Stimulated activated naive CD4-positive, alpha-beta T cell treated with Interleukin-2 at 50 U/mL for 16 hours (primary cell): ENCODE measurements at places on chromosomes 12 and 14.

DNA sequence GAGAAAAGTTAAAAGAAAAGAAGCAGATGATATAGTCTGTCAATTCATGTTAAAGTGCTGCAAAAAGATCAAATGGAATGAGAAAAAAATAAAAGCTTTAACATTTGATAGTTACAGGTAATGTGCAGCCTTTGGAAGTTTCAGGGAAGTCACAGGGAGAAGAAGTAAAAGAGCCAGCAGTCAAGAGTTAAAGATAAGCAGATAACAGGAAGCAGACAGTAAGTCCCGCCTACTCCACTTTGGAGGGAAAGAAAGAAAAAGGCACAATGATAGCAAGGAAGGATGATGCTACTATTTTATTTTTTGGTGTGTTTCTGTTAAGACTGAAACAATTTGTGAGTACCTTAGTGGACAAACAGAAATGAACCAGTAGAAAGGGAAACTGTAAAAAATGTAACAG is 111.1 kb upstream of the KRR1 start:
- no peak for DNase-seq

DNA sequence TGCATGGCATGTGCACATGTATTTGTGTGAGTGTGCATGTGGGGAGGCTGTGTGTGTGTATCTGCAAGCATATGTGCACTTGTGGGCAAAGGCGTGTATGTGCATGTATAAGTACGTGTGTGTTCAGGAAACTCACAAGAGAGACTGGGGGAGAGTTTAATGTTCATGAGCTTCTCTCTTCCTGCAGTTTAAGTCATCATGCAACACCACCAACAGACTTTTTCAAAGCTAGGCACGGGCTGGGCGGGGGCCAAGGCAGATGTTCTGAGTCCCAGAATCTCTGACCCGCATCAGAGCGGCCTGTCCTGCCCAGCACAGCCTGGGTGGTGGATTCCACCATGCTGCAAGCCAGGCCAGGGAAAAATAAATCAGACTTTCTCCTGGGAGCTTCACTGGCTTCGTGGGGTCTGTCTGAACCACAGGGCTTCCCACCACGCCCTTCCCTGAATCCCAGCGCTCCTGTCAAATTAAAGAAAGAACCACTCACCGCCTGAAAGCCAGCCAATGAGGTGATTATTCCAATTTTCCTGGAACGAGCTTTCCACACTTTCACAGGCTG is 75.7 kb downstream of the PITPNM2 start:
- no peak for DNase-seq

- DNase-seq = no peak
Observed at GRCh38 chr12:129245769-129246168, 392.5 kb downstream of the GLT1D1 start.

DNA sequence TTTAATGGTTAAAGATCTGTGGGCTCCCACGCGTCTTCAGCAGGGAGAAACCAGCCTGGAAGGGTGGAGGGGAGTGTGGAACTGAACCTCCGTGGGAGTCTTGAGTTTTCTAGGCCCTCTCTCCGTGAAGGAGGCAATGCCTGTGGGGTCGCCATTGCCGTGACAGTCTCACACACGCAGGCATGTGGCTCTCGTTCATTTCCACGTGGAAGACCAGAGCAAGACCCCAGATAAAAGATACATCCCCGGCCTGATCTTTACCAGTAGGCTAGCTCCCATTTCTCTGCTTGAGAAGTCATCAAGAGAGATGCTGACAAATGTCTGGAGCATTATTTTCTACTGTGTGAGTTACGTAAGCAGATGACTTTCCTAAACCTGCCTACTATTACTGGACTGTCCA is 491.7 kb upstream of the LMO3 start:
- no peak for DNase-seq

DNA sequence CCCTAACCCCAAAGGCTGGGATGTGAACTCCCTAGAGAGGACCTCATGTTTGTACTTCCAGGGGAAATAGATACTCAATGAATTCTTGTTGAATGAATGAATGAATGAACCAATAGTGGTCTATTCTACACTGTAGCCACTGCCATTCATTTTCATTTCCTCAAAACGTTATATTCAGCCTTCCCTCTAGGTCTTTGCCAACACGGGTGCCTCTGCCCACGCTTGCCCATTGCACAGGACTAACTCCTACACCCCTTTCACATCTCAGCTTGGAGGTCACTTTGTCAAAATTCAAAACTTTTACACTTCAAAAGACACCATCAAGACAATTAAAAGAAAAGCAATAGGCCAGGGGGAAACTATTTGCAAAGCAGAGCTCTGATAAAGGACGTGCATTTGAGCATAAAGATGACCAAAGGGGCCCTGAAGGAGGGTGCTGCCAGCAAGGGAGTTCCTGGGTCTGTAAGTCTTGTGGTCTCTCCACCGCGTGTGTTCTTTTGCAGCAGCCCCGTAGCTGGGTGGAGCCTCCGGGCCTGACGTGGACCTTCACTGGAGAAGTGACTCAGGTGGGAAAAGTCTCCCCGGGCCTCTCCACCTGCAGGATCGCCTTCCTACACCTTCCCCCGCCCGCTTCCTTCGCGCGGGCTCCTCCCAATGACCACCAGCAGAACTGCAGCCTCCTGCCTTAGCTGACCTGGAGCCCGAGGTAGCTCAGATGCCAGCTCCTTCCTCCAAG is 31.5 kb downstream of the TMEM63C start:
- no peak for DNase-seq

DNA sequence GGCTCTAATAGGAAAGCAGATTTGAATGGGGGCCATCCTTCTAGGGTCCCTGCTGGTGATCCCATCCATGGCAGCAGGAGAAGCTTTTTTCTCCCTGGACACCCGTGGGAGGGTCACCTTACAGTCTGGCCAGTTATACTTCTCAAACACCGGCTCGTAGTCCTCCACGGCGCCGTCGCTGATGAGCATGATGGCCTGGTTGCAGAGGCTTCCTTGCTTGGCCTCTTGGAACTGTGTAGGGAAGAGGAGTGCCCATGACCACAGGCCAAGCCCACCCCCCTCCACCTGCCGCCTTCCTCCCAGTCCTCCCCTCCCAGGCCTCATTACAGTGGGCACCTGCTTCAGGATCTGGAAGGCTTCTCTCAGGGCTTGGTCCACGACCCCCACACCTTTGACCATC is 33.8 kb downstream of the CACNA2D4 start:
- no peak for DNase-seq

- no peak for DNase-seq
Observed at GRCh38 chr12:59827767-59828166, 231.9 kb downstream of the SLC16A7 start.

- DNase-seq = no peak
Observed at GRCh38 chr12:120457133-120457532, 10.9 kb downstream of the GATC start.

DNA sequence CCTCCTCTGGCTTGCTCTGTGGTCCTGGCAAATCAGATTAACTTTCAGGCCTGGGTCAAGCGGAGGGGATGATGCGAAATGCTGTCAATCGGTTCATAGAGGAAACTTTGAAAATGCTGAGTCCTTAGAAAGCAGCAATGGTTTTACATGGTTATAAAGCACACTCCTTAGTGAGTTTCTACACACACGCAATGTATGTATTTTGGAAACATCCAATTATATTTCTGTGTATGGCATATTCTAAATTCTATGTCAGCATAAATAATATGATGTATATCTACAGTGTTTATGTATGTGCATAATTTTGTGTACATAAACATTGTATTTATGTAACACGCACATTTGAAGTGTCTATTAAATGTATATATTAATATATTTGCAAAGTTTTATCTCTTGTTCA is 118.0 kb upstream of the ARID2 start:
- no peak for DNase-seq

GRCh38 chr12:71636704-71637115 is 26.9 kb downstream of the ZFC3H1 start:
- no peak for DNase-seq

DNA sequence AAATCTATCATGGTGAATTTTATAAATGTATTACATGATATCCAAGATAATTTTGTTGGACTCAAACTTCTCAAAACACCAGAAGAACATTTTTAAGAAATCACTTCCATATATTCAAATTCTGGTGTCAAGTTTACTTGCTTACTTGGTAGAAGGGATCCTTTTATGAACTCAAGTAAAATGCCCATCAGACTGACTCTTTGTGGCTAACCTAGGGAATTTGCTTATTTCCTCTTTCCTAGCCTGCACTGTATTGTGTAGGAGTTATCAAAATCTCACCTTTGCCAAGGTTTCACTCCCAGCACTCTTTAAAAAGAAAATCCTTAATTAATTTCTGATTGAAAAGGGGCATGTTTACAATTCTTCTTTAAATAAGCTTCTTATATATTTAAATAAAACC is 196.5 kb downstream of the DUSP6 start:
- DNase-seq = no peak

DNA sequence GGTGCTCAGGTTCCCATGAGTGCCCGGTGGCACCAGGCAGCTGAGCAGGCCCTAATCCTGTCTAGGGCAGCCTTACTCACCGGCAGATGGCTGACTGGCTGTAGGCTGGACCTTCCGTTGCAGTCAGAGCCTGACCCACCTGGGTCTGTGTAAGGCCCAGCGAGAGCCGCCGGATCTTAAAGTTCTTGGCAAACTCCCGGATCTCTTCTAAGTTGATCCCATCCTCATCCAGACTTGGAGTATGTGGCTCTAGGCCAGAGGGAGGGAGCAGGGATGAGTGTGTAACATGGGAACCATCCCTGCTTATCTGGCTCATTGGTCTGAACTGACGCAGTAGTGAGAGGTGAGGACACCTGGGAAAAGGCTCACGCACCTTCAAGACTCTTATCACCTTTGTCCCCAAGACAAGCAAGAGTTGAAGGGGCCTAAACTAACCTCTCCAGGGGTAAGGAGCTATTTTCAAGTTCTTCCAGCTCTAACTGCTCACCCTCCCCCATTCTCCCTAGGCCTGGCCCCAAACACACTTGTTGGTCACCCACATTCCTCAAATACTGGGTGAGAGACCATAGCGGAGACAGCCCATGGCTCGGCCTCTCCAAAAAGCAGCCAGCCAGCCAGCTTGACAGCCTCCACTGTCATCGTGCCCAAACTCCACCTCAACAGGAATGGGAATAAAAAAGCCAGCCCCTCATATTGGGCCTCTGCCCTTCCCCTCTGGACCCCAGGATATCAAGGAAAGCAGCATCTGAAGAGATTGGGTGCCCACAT is 18.8 kb upstream of the TFCP2 start:
- DNase-seq = no peak

DNA sequence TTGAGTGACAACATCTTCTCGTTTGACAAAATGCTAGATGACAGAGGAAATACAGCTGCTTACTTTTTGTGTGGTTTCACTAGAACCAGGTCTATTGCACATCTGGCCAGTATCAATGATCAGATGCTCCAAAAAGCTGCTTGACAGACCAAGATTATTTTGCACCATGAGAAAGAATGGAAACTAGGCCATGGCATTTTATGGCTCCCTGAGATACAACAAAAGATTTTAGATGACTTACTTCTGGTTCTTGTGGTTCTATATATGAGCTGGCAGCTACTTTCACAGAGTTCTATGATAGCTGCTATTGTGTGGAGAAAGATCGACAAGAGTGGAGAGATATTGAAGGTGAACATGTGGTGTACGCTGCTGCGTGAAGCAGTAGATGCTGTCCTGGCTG is 25.9 kb upstream of the PPFIBP1 start:
- no peak for DNase-seq

- no peak for DNase-seq
Observed at GRCh38 chr14:52307905-52308304, 6.2 kb upstream of the PTGER2 start.

- no peak for DNase-seq
Observed at GRCh38 chr12:53713516-53713915, 13.7 kb downstream of the CALCOCO1 start.

GRCh38 chr12:8941691-8942478 is 7.6 kb downstream of the M6PR start:
- no peak for DNase-seq

GRCh38 chr12:98725476-98726247 is 80.6 kb downstream of the APAF1 start:
- peak; percentile 33 for DNase-seq

DNA sequence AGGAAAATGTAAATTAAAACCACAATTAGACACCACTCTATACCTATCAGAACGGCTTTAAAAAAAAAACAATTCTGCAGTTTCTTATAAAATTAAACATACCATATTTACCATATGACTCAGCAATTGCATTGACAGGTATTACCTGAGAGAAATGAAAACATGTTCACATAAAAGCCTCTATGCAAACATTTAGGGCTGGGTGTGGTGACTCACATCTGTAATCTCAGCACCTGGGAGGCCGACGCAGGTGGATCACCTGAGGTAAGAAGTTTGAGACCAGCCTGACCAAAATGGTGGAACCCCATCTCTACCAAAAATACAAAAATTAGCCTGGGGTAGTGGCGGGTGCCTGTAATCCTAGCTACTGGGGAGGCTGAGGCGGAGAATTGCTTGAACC is 41.1 kb downstream of the SPTB start:
- no peak for DNase-seq

DNA sequence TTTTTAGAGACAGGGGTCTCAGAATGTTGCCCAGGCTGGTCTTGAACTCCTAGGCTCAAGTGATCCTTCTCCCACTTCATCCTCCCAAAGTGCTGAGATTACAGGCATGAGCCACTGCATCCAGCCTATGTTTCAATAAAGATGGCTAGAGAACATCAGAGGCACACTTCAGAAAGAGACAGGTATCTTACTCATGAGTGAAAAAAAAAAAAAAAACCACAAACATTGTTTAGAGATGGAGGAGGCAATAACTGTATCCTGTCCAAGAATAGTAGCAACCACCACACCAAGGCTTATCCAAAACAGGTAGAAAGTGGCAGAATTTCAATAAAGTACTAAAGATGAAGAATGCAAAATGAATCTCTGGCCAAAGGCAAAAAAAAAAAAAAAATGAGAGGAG is 30.3 kb downstream of the EEA1 start:
- no peak for DNase-seq

- no peak for DNase-seq
Observed at GRCh38 chr14:88196925-88197324, 126.1 kb downstream of the KCNK10 start.

DNA sequence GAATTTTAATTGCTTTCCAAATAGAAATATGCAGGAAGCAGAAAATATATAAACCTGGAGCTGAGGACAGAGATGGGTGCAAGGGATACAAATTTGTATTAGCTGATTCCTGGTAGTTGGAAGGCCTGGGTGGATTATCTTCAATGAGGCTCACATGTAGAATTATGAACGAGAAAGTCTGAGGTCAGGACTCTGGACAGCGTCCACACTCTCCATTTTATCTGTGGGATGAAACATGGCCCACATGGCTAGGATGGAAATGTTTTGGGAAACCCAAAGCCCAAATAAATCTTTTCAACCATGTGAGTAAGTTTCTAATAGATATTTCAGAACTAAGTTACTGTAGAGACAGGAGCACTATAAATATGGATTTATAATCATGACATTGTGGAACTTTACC is 256.1 kb downstream of the APAF1 start:
- DNase-seq = no peak

- DNase-seq = no peak
Observed at GRCh38 chr14:73344319-73344718, 107.0 kb downstream of the PAPLN start.

- no peak for DNase-seq
Observed at GRCh38 chr12:77256956-77257355, 191.6 kb upstream of the E2F7 start.

- DNase-seq = no peak
Observed at GRCh38 chr12:103673891-103674375, 86.9 kb downstream of the STAB2 start.

GRCh38 chr14:91367173-91368171 is 50.1 kb downstream of the CCDC88C start:
- peak; percentile 63 for DNase-seq
